ENCODE measurements at places on chromosomes 3 and 15.

- DNase-seq = no peak
These were observed 245.2 kb upstream of the ARPP21 start for GRCh38 chr3:35393901-35394799.

DNA sequence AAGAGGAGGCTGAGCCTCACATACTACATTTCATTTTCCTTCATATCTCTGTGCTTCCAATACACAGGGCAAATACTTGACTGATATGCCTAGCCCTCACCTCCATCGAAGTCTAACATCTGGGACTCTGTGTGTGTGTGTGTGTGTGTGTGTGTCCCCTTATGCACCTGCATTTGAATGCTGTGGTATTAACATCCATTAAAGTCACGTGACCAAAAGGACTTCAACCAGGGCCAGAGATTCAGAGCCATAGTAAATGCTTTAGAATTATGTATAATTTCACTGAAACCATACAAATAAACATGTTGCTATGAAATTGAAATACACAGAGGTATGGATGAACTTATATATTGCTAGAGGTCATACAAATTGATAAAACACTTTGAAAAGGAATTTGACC, 165.8 kb upstream of the SEMA6D start:
- no peak for DNase-seq

DNA sequence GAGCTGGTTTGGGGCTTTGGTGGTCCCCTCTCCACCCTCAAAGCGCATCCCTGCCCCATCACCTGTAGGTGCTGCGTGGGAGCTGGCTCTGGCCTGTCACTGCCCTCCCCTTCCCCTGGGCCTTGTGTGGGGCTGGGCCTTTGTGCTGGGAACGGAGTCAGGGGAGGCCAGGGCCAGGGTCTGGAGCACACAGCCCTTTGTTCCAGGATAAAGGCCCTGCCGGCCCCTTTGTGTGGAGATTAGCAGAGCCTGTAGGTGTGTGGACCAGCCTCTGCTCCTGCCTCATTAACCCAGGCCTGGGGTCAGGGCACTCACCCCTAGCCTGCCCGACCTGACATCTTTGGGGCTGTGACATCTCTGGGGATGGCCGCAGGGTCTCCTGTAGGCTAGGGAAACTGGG, 8.9 kb downstream of the EPHB3 start:
- no peak for DNase-seq

GRCh38 chr15:34795267-34796081, at the start of gene ACTC1:
Gene ACTC1 (minus strand): TSS chr15:34795549. CDS start chr15:34794808, 741 bp downstream.
- DNase-seq = no peak

- DNase-seq = no peak
These were observed 90.4 kb upstream of the TSEN2 start for GRCh38 chr3:12393894-12394293.

GRCh38 chr3:46010519-46011113, 15.0 kb upstream of the FYCO1 start:
- DNase-seq = no peak

DNA sequence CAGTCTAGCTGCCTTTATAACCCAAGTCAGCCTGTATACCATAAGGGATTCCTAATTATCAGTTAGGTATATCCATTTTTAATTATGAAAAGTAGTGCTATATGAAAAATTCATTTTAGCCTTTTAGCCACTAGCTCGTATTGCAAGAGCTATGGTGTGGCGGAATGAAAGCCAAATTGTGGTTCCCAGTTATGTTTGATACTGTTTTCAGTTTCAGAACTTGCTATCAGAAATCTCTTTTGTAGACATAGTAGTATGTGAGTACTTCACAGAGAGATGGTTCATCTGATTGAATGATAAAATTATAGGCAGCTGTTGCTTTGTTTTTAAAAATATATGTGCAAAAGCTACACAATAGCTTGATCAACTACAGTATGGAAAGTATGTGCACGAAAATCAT, 134.6 kb downstream of the SLC25A26 start:
- DNase-seq = no peak

DNA sequence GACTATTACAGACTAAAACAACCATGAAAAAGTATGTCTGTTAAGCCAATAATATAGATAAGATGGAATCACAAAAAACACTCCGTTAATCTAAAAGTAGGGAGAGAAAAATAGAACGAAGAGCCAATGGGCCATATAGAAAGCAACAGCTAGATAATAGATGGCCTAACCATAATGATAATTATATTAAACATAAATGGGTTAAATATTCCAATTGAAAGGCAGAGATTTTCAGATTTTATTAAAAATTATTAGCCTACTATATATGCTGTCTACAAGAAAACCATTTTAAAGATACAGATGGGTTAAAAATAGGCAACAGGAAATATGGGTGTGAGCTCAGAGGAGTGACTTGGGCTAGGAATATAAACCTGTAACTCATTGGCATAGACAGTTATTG, 76.3 kb downstream of the ATP8B4 start:
- DNase-seq = no peak
